Breast epithelium (tissue), 4 donors: ENCODE measurements at places on chromosomes 16 and 17. TPM values are rescaled to one million over a fixed set of nuclear protein-coding genes. Genes with fewer than 3 reads are reported as not detected.

Gene KCTD19
- not detected for total RNA-seq

DNA sequence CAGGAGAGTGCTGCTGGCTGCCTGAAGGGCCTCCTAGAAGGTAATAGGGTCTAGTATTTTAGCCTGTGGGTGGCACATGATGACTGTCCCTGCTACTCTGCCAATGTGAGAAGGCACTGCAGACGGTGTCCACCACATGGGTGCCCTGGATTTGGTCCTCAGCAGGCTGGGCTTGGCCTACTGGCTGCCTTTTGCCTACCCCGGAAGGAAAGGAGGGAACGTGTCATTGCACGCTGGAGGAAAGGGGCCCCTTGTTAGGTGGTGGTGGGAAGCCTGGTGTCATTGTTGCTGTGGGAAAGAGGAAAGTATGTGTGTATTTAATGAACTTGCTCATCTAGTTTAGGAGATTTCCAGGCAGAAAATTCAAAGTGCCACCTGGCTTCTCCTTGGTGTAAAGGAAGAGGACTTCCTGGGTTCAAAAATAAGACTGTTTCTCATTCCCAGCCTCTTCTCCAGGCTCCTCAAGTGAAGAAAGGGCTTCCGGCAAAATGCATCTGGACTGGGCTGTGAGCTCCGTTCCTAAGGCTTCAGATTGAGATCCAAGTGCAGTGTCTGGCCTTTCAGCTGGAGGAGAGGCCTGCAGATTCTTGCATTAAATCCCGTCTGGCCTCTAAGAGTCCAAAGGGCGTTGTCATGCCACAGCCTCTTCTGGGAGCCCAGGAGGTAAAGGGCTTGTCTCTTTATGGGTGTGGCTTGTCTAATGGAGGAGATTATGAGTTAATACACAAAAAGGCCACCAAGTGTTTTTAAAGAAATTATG, 55.1 kb downstream of the RPTOR start:
- no peak for DNase-seq

GRCh38 chr17:56919717-56920116, 5.9 kb upstream of the TRIM25 start:
- no peak for DNase-seq

DNA sequence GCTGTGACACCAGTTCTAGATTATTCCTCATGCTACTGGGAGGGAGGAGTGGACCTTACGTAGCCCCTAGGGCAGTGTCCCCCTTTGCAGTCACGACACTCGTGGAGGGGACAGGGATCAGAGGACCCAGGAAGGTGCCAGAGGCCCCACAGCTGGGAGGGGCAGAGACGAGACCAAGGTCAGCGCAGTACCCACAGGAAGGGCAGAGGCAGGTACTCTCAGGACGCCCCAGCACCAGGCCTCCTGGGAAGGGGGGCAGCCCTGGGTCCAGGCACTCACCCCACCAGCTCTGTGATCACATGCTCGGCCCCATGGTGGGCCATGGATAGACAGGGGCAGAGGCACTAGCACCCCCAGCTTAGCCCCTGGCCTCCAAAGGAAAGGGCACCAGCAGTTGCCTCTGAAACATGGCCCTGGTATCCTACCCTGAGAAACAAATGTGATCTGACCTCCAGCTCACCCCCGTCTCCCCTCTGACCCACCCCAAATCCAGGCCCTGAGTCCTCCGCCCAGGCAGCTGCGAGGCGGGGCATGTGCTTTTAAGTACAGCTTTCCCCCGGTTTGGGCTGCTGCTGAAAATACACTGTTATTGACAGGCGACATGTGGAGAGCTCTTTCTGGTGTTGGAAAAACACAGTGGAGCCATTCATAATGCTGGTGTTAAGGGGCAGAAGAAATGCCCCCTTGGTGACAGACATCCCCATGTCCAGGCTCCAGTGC, 361.9 kb downstream of the C16orf95 start:
- DNase-seq = no peak

- DNase-seq = no peak
Observed at GRCh38 chr17:55931446-55931845, 180.6 kb downstream of the PCTP start.

DNA sequence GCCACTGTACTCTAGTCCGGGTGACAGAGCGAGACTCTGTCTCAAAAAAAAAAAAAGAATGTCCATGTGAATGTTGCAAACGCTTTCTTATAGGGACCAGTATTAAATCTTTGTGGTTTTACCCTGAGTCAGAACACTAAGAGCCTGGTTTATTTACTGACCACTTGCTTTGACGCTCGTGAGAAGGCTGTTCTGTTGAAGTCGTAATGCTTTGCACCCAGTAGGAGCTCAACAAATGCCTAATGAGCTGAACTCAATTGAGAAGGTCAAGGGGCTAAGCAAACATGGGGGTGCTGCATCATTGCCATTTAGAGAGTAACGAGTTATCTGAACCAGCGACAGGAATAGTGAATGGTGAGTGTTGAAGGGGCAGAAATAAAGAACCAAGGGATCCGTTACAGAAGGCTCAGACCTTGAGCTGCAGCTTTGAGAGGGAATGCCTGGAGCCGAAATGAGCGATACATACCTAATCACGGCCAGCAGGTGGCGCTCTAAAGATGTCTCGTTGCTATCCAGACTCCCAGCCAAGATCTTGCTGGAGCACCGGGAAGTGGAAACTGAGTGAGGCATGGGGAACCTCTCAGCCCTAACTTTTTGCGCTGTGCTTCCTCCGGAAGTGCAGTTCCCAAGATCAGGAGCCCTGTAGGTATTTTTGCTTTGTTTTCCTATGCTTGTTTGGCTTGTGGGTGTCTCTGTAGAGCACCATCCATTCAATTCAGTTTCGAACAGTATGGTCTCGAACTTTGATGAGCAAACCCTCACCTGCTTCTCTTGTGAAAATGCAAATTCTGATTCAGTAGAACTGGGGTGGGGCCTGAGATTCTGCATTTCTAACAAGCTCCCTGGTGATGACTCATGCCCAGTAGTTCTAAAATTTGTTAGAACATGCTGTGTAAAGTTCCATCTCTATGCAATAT, 12.6 kb upstream of the RNF222 start:
- DNase-seq = peak; percentile 91

GRCh38 chr16:81149614-81150013, 53.4 kb upstream of the GCSH start:
- DNase-seq = no peak

- DNase-seq = no peak
Observed at GRCh38 chr17:2090804-2091534, 36.1 kb downstream of the HIC1 start.
